ENCODE measurements at places on chromosomes 6 and 20. TPM values are rescaled to one million over a fixed set of nuclear protein-coding genes. Genes with fewer than 3 reads are reported as not detected.

Gene CRNKL1
- total RNA-seq: 9.4 TPM

Gene TDP2
- total RNA-seq: 14.3 TPM

Gene PBOV1
- total RNA-seq: not detected

Gene GPX5
- total RNA-seq: not detected

Gene HLA-A
- 466 TPM for total RNA-seq

Gene GGT7
- total RNA-seq: 17.6 TPM

Gene RNF144B
- 13.2 TPM for total RNA-seq

Gene ZBP1
- not detected for total RNA-seq

Gene PROCR
- 92.4 TPM for total RNA-seq

Measured in mesangial cell (primary cell).